Upper lobe of left lung (tissue), 6 donors: ENCODE measurements at places on chromosomes 7 and 10. TPM values are rescaled to one million over a fixed set of nuclear protein-coding genes. Genes with fewer than 3 reads are reported as not detected.
A peak's percentile ranks its signal among the peaks of the same experiment; 100 is the strongest.

- DNase-seq, result no peak
These were observed 244.8 kb downstream of the BAMBI start for GRCh38 chr10:28922127-28922526.

- no peak for DNase-seq
These were observed 90.0 kb downstream of the SLIT1 start for GRCh38 chr10:97095701-97096260.

- DNase-seq, result no peak
These were observed 160.4 kb downstream of the CAMK1D start for GRCh38 chr10:12509794-12510100.

DNA sequence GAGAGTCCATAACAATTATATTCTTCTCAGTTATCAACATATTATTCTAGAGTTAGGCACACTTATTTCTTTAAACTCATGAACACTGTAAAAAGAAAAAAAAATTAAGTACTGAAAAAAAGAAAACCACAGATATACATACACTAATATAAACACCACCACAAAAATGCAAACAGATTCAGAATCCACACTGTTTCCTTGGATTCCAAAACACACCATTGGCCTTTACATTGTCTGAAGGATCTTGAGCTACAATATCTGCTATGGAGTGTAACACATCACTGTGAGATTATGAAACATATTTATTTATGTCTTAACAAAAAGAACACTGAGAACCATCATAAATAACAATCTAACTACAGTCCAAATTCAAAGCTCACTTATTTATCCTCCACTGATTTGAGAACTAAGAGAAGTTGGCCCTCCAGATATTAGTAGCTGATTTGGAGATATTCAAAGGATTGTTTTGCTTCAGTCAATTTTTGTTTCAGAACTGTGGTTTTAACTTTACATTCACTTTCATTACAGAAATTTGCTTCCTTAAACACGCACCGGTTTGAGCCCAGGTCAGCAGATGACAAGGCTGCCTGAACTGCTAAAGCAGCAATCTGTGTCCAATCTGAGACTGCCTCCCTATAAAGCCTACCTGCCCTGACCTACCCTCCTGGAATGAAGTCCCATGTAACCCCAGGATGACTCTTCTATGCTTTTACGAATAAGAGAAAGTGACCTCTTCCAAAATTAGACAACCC, 47.0 kb upstream of the CDK1 start:
- DNase-seq, result peak; percentile 44

DNA sequence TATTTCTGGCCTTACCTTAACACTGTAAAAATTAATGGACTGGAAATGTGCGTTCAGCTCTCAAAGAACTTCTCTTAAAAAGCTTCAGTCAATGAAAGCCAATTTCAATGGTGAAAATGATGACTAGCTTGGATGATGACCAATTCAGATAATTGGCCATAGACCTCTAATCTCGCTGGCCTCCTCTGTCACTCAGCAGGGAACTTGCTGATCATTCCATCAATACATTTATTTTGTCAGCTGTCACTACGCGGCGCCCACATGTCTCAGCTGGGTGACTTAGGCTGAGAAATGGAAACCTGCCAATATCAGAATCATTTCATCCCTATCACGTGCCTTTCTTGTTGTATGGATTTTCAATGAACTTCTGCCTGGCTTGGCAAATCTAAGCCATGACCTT, 673.0 kb upstream of the AUTS2 start:
- DNase-seq, result no peak

DNA sequence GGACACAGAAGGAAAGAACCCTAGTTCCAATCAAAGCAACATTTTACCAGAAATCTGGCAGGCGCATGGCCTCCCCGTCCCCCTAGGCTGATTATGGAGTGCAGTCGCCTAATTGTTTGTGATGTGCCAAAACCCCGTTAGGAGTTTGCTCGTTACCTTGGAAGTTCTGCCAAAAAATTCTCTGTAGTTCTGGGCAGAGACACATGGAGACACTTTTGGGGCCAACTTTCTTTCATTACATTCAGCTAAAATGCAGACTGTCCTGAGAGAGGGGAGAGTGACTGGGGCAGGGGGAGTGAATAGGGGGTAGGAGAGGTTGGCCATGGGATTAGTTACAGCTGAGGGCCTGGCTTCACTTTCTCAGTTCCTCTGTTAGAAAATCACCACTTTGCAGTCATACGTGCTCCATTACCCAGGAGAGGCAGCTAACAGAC, 158.0 kb upstream of the NPVF start:
- DNase-seq, result no peak

DNA sequence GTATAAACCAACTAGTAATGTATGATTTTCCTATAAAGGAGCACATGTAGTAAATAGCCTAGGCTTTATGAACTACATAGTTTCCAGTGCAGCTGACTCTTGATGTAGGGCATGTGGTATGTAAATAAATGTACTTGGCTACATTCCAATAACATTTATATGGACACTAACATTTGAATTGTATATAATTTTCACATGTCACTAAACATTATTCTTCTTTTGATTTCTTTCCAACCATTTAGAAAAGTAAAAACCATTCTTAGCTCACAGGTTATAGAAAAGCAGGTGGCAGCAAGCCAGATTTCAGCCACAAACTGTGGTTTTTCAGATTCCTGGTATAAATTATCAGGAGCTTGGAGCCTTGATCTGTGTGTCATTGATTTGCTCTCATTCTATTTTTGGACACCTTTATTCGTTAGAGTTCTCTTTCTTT, 1182.0 kb downstream of the CNTNAP2 start:
- DNase-seq, result no peak

DNA sequence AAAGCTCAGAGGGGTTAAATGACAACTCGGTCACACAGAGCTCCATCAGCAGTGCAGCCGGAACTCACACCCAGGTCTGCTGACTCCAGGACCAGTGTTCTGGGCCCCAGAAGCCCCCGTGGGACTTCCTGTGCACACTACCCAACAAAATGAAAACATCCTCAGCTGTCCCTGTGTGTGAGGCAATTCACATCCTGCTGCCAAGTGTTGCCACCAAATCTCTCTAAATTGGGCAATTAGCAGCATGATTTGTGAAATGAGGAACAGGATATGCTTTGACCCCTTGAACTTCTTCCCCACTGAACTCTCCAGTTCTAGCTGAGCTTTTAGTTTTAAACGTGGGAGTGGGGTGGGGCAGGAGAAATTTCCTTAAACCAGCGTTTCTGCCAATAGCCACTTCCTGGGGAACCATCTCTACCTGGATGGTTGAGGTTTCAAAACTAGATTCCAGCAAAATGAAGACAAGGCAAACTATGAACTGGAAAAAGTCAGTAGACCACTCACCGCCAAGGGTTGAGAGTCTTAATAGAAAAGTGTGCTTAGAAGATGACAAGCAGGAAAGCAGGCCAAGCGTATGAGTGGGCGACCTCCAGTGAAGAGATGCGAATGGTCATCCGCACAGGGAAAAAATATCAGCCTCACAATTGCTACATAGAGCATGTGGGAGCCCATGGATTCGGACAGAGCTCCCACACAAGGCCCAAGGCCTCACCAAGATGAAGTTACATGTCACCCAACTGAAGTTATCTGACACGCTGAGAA, 51.9 kb upstream of the CHST15 start:
- no peak for DNase-seq

DNA sequence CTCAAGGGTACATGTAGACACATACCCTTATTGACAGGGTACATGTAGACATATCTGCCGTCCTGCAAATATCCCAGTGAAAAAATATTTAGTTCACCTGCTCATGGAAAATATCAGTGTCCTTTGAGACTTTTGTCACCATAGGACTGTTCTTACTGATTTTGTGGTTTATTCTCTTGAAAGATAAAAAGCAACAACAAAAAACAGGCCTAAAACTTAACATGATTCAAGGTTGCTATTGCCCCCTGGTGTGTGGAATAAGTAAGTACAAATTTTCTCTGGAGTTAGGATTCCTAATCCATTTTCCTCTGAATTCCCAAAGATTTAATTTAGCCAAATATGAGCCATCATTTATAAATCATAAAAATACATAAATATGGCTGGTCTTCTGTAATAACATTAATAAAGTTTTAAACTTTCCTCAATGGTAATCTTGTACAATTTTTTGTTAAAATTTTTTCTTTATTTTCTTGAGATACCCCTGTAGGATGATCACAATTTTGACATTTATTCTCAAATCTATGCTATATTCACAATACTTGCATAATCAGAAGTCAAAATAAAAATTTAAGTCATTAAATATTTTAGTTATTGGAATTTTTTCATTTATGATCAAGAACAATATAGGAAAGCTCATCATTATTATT, 741.4 kb upstream of the POT1 start:
- no peak for DNase-seq

GRCh38 chr10:80700760-80701444, 163.2 kb downstream of the SH2D4B start:
- no peak for DNase-seq

- DNase-seq, result no peak
These were observed 89.3 kb upstream of the PCBD1 start for GRCh38 chr10:70977625-70978024.

GRCh38 chr7:118311121-118311836, 86.8 kb downstream of the ANKRD7 start:
- DNase-seq, result no peak

DNA sequence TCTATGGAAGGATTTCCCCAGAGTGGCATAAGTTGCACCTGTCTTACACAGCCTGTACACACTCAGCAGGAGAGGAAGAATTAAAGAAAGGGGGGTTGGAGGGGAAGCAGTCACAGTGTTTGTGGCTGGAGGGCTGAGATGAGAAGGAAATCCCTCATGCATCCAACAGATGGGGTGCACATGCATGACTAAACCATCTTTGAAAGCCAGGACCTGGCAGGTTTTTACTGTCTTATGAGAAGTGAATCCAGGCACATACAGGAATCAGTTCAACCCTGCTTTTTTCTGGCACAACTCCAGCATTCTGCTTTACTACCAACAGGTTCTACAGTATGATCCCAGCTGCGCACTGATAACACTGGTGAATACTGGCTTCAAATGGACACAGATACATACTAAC, 107.7 kb downstream of the CACNA2D1 start:
- DNase-seq, result no peak

- DNase-seq, result no peak
These were observed 5.9 kb downstream of the PIK3CG start for GRCh38 chr7:106870983-106871410.

DNA sequence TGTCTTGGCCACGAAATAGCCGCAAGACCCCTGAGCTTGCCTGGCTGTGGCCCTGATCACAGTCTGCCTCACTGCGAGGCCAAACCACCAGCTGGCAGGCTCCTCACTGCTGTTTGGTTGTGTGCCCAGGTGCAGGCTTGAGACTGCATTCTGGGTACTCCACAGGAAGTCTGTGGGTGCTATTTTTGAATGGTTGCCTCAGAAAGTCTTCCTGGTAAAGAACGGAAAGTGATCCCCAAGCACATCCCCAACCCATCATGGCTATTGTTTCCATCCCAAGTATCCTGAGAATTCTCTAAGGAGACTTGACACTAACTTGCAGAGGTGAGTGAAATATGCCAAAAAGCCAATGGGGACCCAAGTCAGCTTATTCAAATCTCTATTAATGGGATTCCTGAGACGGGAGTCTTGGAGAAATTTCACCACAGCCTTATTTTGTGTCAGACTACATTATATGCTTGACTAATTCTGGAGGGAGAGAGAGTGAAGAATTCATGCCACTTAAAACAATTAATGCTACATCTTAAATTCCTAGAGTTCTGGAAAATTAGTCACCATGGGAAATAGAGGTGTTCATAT, 170.9 kb downstream of the RAMP3 start:
- DNase-seq, result no peak

GRCh38 chr7:155187061-155187785, 110.5 kb upstream of the INSIG1 start:
- no peak for DNase-seq

GRCh38 chr10:62733654-62734293, 70.7 kb upstream of the ADO start:
- DNase-seq, result no peak

- DNase-seq, result no peak
These were observed 62.9 kb downstream of the MGAM2 start for GRCh38 chr7:142174441-142174840.

DNA sequence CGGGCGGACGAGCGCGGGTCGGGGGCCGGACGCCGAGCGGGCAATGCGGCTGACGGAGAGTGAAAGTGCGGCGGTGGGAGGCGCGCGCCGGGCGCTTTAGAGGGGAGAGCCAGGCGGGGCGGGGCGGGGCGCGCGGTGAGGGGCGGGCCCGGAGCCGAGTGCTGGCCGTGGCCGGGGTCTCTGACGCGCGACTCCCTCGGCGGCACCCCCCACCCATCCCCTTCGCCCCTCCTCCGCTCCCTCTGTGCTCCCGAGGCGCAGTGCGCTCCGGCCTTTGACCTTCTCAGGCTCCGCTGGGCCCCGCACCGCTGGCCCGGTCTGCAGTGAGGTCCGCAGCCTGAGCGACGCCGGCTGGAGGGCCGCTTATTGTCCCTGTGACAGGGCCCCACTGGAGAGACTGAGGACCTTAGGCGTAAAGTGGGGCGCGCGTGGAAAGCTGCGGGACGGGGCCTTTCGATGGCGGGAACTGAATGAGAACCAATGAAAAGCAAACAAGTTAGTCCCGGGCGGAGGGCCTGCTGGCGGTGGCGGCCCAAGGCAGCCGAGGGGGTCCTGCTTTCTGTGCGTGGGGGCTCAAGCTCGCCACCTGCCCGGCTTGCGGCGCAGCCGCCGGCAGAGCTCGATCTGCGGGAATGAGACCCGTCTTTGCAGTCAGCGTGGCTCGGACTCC, at the start of gene CXCL12:
TSS of gene CXCL12 (minus strand) at position 72 of the 670 bp plus-strand sequence. CDS start 92 bp downstream, outside the sequence.
- DNase-seq, result peak; percentile 91

Gene JAKMIP3
- total RNA-seq, result not detected

Gene RBM33
- 78.4 TPM for total RNA-seq

Gene FANK1
- total RNA-seq, result 2.9 TPM

Gene SKAP2
- total RNA-seq, result 30.0 TPM

Gene CHN2
- 10.5 TPM for total RNA-seq

Gene ANXA7
- 40.7 TPM for total RNA-seq

Gene TMEM196
- total RNA-seq, result not detected

Gene DPYSL4
- 1.1 TPM for total RNA-seq

Gene PPRC1
- 29.3 TPM for total RNA-seq

Gene SPDYE5
- total RNA-seq, result not detected

Gene PVRIG
- total RNA-seq, result 0.63 TPM

Gene CYP2C19
- 2.1 TPM for total RNA-seq

Gene FOXI2
- total RNA-seq, result 0.20 TPM

Gene VENTX
- total RNA-seq, result 2.3 TPM

Gene DDX56
- 59.4 TPM for total RNA-seq

Gene HOXA1
- 0.46 TPM for total RNA-seq

Gene SYT15B
- total RNA-seq, result 33.5 TPM

Gene OIT3
- total RNA-seq, result not detected

Gene C10orf143
- not detected for total RNA-seq
